ENCODE measurements at places on chromosomes 13 and 19.

DNA sequence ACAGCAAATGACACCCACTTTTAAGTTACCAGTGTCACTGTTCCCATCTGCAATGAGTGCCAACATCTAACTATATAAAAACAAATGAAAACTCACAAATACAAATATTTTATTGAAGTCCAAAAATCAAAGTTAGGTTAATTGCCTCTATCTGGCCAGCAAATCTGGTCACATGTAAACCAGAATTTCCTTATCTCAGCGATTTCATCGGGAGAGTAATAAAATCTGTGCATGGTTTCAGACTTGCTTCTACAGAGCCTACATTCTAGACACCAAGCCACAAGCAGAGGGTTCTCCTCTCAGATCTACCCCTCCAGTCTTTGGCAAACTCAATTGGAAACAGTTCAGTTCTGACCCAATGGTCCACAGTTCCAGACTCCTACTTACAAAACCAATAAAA lies 189.6 kb downstream of the ABCC4 start:
- DNase-seq, result no peak

GRCh38 chr19:50639121-50640112 lies at the start of gene SYT3:
SYT3 (minus strand) TSS chr19:50639881; CDS start chr19:50637411, 2,470 bp downstream.
- no peak for DNase-seq

- DNase-seq, result peak; percentile 52
These were observed 10.3 kb downstream of the GNA15 start for GRCh38 chr19:3145909-3146676.

- no peak for DNase-seq
These were observed 341.2 kb upstream of the DACH1 start for GRCh38 chr13:72208112-72208645.

DNA sequence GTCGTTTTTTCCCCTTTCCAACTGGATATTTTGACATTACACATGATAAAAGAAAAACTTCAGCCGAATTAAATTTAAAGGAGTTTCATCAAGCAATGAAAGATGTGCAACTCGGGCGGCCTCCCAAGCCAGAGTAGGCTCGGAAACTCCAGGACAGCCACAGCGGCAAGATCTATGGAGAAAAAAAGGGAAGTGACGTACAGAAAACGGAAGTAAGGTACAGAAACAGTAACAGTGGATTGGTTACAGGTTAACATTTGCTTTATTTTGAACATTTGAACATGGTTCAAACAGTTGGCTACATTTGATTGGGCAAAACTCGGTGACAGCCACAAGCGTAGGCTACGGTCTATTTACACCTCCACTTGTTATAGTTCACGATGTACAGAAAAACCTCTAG lies 30.5 kb upstream of the FAM124A start:
- DNase-seq, result no peak

GRCh38 chr19:53957448-53958167 lies 5.1 kb upstream of the CACNG8 start:
- DNase-seq, result no peak

DNA sequence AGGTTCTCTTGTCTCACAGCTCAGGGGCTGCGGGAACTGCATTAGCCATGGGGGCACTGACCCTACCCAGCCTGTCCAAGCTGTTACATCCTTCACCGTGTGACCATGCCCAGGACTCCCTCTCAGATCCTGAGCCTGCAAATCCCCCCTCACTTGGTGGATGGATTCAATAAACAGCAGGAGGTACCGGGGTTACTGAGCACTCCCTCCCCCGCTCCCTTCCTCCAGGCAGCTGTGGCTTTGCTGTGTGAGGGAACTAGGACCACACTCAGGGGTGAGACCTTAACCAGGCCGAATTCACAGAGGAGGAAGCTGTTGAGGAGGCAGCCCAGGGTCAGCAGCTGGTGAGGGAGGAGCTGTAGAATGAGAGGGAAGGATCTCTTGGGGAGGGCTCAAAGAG lies 27.0 kb upstream of the CEACAM1 start:
- DNase-seq, result no peak

DNA sequence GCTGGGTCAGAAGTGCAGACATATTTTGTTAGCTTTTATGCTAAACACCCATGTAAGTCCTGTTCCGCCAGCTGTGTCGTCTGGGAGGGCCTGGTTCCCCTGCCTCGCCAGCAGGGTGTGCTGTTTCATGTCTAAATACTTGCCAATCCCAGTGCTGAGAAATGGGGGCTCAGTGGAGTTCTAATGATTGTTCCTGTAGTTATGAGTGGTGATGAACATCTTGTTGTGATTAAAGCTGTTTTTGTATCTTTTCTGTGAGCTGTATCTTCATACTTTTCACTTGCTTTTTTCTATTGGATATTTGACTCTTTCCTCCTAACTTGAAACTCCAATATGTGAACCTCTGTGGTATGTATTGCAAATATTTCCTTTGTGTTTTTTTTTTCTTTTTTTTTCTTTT lies 32.7 kb downstream of the KDM4B start:
- DNase-seq, result no peak

DNA sequence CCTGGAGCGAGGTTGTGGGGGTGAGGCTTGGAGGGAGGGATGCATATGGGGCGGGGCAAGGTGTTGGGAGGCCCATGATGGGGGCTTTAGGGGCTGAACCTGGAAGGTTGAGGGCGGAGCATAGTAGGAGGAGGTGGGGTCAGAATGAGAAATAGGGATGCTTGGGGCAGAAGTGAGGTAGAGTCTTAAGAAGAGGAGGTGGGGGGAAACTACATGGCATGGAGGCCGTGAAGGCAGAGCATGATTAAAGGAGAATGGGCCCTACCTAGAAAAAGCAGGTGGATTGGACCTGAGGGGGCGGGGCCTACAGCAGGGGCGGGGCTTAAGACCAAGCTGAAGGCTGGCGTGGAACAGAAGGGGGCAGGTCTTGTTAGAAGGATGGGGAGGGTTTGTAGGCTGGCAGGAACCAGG lies 799 bp downstream of the NR1H2 start:
- peak; percentile 69 for DNase-seq

- no peak for DNase-seq
These were observed 41.5 kb upstream of the TSC22D1 start for GRCh38 chr13:44617648-44618047.
